Activated B cell treated with CpG ODN at 0.5 μM for 24 hours (primary cell): ENCODE measurements at places on chromosomes 1 and 21. TPM values are rescaled to one million over a fixed set of nuclear protein-coding genes. Genes with fewer than 3 reads are reported as not detected.

DNA sequence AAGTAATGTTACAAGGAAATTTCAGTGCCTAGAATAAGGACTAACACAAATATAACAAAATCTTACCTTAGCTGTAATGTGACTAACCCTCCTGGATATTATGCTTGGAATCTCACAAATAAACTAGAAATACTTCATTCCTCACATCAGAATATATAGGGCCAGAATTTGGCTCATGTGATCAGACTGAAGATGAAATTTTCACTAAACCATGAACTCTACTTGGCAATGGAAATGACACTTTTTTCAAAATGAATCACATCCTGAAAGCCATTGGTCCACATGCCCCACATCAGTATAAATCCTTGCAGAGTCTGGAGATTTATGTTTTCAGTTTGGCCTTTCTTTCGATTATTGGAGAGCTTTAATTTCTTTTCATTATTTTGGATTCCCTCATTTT lies 227.8 kb downstream of the NRIP1 start:
- no peak for DNase-seq

MIXL1 gene
- total RNA-seq, result 0.75 and 0.93 TPM in 2 replicates

TMEM200B gene
- not detected in 2 replicates for total RNA-seq

- no peak for DNase-seq
Measured at GRCh38 chr21:38476385-38476784, 21.9 kb downstream of the ERG start.

DNA sequence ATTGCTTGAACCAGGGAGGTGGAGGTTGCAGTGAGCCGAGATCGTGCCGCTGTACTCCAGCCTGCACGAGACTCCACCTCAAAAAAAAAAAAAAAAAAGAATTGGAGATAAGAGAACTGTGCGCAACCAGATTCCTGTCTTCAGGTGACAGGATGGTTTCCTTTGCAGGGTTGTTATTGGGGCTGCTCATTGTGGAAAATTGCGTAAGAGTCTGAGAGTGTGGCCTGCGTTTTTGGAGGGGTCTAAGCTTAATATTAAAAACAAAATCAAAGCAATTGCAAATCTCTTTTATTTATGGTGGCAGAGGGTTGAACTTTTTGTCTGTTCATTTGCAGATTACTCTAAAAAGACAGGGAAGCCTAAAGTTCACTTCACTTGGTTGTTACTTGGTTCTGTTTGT lies 36.0 kb upstream of the BCAR3 start:
- no peak for DNase-seq

DNA sequence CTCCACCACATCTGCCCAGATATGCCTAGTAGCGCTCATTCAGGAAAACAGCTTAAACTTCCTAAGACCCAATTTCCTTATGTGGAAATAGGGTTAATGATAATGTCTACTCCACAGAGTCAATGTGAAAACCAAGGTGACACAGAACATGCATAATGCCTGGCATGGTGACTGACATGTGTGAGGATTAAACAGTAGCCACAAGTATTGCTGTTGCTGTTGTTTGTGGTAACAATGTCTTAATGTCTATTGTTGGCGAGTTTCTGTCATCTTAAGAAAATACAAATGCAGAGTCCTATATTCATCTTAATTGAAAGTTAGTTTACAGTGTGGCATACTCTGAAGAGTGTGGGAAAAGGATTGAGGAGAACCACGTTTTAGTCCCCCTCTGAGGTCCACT lies 75.6 kb upstream of the NGF start:
- no peak for DNase-seq

GRCh38 chr1:229111703-229112319 lies 159.1 kb upstream of the RAB4A start:
- no peak for DNase-seq
